ENCODE measurements at places on chromosomes 12 and 14.

- DNase-seq: no peak
Measured at GRCh38 chr12:121388421-121388981, 11.4 kb upstream of the RNF34 start.

- DNase-seq: no peak
Measured at GRCh38 chr12:59594943-59595500, 807 bp upstream of the SLC16A7 start.

DNA sequence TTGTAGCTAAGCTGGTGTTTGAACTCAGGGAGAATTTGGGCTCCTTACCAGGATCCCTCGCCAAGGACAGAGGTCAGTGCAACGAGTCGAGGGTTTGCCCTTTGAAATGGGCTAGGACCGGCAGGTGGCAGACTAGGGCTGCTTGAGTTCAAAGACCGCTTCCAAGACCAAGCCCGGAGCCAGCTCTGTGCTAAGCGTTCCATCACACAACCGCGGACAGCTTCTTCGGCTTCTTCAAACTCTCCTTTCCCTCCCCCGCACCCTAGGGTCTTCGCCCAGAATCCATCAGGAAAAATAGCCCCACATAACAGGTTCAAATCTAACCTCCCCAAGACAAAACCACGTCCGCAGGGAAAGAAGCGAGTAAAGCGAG is 705 bp upstream of the FLVCR2 start:
- peak; percentile 92 for DNase-seq

DNA sequence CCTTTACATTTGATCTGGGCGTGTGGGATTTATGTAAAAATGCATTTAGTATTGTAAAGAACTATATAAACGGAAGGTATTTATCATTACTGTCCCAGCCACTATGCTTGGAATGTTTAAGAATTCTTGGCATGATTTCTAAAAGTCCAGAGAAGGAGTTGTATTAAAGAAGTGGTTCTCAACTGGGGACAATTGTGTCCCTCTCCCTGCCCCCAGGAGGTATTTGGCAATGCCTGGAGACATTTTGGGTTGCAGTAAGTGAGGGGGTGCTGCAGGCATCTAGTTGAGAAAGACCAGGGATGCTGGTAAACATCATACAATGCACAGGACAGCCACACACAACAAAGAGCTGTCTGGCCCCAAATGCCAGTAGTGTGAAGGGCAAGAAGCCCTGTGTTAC is 7.2 kb downstream of the SLC38A1 start:
- no peak for DNase-seq

- no peak for DNase-seq
Measured at GRCh38 chr12:3574986-3575385, 84.0 kb downstream of the PRMT8 start.

DNA sequence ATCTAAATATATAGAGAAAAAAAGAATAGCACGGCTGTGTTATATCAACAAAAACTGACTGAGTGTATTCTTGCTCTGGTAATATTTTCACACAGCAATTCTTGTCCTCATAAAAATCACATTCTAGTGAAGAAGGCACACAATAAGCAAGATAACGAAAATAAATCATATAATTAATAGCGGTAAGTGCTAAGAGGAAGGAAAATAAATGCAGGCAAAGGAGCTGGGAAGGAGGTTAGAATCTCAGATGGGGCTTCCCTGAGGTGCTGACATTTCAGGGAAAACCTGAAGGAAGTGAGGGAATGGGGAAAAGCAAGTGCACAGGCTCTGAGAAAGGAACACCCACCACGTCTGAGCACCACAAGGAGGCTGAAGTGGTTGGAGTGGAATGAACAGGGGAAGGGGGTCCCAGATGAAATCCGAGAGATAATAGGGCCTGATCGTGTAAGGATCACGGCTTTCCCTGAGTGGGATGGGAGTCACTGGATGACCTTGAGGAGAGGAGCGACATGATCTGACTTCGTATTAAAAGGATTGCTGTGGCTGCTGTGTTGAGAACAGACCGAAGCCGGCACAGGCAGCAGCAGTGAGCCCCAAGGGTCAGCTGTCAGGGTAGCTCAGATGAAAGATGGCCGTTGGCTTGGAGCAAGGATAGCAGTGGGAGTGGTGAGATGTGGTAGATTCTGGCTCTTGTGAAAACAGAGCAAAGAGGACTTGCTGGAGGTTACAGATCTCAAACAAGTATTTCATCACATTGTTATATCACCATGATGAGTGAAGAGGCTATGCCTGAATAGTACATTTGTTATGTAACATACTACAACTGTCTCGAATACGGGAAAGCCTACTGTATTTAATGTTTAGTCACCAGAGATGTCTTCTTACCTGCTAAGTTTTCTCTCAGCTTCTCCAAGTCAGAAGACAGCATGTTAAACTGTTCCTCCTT is 67.1 kb upstream of the VPS33A start:
- DNase-seq: no peak

- DNase-seq: no peak
Measured at GRCh38 chr12:103431387-103431786, 64.4 kb downstream of the C12orf42 start.

DNA sequence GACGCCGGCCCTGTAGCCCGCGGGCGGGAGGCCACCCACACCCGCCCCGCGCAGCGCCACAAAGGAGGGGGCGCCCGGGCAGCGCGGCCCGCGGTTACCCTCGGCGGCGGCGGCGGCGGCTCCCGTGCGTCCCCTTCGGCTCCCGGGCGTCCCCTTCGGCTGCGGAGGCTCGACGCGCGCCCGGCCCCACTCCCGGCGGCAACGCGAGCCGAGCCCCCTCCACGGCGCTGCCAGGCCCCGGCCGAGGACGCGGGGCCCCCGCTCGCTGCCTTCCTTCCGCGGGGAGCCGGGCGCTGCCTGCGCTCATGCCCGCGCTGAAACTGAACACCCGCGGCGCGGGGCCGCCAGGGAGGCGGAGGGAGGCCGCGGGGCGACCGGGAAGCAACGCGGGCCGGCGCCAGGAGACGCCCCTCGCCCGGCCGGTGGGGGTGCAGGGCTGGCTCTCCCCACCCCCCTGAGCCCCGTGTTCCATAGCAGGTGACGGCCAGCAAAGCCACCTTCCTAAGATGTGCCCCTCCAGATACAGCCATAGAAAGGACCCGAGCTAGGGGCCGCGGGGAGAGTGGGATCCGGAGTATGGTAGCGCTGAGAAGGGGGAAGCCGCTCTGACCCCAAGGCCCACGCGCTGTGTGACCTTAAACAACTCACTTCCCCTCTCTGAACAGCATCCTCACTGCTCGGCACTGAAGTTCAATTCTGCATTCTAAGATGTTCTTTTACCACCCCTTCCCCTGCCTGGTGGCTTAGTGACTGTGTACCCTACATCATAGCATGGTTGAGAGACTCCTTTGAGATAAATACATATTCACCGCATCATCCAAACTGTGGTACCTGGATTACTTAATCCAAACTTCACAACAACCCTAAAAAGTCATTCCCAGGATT is 42.8 kb downstream of the KDM2B start:
- DNase-seq: no peak

DNA sequence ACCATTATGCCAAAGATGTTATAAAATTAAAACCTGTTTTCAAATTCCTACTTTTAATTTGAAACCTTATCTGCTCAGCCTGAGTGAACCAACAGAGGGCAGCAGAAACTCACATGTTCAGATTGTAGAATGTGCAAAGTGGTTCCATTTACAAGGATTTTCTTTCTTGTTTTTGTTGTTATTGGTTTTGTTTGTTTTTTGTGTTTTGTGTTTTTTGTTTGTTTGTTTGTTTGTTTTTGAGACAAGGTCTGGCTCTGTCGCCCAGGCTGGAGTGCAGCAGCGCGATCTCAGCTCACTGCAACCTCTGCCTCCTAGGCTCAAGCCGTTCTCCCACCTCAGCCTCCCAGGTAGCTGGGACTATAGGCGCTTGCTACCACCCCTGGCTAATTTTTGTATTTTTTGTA is 22.8 kb upstream of the GARIN2 start:
- DNase-seq: no peak

DNA sequence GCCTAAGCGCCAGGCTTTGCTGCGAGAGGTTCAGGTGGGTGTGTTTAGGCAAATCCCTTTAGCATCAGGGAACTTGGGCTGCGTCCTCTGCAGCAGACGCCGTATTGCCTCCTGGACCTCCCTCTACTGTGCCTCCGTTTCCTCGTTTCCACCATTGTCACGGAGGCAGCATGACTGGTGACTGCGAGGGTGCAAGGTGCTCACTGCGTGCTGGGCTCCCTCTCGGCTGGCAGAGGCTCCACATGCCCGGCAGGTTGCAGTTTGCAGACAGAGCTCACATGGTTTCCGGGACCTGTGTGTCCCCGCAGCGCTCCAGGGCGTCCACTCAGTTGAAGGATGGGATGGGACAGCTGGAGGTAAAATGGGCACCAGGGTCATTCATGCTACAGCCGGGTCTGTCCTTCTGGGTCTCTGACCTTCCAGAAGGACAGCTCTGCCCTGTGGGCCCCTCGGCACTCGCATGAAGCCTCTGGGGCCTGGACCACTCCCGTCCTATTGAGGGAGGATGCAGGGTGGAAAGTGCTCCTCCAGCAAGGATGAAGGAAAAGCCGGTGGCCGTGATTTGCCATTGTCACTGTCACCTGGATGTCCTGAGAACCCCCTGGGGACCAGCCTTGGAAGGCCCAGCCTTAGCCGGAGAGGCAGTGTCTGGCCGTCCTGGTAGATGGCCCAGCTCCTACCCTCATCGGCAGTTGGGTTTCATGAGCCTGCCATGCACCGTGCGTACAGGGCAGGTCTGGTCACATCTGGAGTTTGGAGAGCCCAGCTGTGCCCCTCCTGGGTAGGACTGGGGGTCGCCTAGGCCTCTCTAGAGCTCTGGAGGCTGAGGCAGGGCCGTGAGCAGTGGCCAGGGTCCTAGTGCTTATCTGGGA is 146.5 kb downstream of the KIF26A start:
- no peak for DNase-seq
